Stimulated activated CD4-positive, alpha-beta T cell treated with anti-CD3 and anti-CD28 coated beads, TNF-alpha, amount 100 ng/mL, for 48 hours (primary cell): ENCODE measurements at places on chromosomes 5 and 9.

GRCh38 chr9:114691956-114692295, 9.9 kb upstream of the TEX48 start:
- DNase-seq = no peak

DNA sequence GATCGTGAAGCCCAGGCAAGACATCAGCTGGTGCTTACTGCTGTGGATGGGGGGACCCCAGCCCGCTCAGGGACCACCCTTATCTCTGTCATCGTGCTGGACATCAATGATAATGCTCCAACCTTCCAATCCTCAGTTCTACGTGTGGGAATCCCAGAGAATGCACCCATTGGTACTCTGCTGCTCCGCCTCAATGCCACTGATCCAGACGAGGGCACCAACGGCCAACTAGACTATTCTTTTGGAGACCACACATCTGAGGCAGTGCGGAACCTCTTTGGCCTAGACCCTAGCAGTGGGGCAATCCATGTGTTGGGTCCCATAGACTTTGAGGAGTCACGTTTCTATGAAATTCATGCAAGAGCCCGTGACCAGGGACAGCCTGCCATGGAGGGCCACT, 960 bp downstream of the PCDHGC5 start:
- DNase-seq = no peak

DNA sequence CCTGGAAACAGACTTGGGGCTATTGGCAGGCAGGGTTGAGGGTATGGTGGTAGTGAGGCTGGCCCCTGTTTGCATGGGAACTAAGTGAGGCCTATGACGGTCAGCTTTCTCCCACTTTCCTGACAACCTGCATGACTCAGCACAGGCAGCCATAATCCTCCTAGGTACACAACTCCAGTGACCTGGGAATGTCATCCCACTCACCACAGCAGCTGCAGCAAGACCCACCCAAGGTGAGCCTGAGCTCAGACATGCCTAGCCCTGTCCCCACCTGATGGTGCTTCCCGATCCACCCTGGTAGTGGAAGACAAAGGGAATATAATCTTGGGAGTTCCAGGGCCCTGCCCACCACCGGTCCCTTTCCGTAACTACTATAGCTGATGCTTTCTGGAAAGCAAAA, 178.7 kb downstream of the NDUFS4 start:
- DNase-seq = no peak

DNA sequence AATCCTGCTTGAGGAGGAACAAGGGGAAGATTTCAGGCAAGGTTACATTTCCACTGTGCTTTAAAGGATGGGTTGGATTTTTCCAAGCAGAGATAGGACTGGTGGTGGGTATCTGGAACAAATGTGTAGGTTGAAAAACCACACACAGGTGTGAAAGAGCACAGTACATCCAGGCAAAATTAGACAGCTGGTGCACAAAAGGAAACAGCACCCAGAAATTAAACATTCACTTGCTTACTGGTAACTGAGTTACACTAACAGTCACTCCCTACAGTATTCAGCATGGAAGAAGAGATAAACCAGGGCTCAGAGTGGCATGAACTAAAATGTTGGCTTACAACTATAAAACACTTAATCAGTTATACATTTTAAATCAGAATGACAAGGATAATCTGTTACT, 81.5 kb upstream of the RASEF start:
- no peak for DNase-seq

GRCh38 chr9:592225-592624, 249.3 kb upstream of the DMRT1 start:
- no peak for DNase-seq

DNA sequence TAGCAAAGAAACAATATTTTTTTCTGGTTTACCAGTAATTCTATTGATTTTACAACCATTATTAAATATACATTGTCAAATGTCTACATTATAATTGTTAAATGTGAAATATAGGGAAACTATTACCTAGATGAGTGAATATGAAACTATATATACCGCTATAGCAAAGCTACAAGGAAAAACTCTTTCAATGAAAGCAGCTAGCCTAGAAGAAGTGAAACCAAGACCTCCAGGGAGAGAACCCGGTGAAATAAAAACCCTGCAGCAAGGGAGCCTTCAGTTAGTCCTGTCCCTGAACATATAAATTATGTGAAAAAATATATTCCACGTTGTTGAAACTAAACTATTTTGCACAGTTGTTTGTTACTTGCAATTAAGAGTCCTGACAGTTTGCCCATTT, 913.1 kb downstream of the EFNA5 start:
- no peak for DNase-seq

DNA sequence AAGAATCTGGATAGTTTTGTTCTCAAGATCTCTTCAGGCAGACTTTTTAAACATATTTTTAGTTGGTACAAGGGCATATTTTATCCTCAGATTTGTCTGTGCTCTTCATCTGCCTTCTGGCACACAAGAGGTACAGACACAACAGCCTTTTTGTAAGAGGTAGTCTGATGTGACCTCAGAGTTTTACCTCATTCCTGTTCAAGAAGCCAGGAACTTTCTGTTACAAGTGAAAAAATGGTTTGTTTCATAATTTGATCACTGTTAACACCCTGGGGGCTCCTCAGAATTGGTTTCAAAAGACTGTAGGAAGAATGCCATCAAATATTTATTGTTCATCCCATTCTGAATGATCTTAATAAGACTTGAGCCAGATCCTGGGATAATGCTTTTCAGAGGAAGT, 136.7 kb downstream of the PRKACG start:
- no peak for DNase-seq

DNA sequence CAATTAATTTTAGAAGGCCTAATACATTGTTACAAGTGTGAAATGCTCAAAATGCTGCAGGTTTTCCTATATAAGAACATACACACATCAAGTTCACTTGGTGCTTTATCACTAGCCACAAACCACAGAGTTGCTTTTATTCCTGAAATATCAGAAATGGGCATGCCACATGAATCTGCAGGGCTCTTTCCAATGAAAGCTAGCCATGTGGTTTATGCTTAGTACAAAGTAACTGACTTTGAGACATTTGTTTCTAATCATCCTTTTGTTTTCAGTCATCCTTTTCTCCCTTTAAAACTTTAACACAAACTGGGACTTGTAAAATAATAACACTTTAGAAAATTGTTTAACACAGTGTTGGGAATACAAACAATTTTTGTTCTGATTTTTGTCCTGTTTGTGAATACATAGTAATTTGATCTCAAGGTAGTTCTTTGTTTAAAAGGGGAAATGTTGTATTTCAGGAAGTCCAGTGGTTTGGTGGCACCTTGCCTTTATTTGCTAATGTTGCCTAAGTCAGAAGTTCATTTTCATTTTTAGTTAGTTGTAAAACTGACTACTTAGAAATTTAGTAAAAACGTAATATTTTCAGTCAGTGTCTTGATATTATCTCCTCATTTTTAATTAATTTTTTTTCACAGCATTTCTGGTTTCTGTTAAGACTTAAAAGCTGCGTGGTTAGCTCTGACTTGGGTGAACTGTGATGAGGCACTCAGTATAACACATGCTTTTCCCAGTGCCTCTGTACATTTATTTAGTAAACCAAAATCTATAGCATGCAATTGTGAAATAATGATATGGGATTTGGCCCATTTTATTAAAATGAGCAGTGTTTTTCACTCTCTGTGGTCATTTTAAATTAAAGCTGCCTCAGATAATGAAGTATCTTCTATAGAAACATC, 18.6 kb downstream of the PRDM6 start:
- DNase-seq = no peak
